ENCODE measurements at places on chromosomes 5 and 9.
A peak's percentile ranks its signal among the peaks of the same experiment; 100 is the strongest.

- DNase-seq, result peak; percentile 79
Measured at GRCh38 chr5:174239718-174240117, 194.2 kb downstream of the NSG2 start.

GRCh38 chr5:73674669-73675004, 48.6 kb downstream of the ARHGEF28 start:
- DNase-seq, result no peak

GRCh38 chr5:37045703-37046102, 169.1 kb downstream of the NIPBL start:
- DNase-seq, result no peak

DNA sequence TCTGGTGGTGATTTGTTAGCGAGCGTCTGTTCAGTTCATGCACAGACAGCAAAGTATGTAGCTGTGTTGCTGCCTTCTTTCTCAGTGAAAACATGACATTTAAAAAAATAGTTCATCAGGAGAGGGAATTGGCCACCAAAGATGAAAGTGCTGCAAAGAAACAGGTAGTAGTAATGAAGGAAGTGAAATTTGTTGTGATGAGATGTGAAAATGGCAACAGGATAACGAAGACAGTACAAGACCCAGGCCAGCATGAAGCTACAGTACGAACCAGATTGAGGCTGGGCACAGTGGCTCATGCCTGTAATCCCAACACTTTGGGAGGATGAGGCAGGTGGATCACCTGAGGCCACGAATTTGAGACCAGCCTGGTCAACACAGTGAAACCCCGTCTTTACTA, 136.0 kb downstream of the SMARCA2 start:
- no peak for DNase-seq

DNA sequence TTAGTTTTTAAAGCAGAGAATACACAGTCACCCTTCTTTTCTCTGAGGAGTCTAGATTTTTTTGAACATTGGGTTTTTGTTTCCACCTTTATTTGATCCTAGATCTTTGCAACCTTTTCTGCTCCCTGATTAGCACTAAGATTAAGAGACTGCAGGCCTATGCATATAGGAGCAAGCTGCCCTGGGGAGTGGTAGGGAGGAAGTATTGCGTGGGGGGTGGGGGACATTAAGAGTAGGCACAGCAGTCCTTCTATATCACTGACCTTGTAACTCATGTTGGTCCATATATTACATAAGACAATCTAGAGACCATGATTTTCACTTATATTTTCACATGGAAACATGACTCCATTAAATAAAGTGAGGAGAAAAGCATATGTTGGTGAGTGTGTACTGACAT, 149.1 kb downstream of the ADGRV1 start:
- no peak for DNase-seq

- DNase-seq, result no peak
Measured at GRCh38 chr5:10374046-10375022, 20.8 kb downstream of the MARCHF6 start.

DNA sequence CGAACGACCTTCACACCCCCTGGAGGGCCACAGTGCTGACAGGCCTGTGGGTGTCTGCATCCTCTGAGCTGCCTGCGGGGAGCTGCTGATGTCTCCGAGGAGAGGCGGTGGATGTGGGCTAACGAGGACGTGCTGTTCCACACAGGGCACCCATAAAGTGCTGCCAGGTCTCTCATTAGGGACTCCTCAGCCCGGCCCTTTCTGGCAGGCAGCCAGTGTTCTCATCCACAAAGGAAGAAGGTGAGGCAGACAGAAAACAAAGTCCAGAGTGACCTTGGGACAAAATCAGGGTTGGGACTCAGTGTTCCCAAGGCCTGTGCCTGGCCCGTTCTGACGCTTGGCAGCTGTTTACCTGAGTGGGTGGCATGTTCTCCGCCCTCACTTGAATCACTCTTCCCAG, 29.3 kb downstream of the CARTPT start:
- DNase-seq, result no peak

- DNase-seq, result no peak
Measured at GRCh38 chr9:118529210-118529609, 825.0 kb downstream of the TLR4 start.

DNA sequence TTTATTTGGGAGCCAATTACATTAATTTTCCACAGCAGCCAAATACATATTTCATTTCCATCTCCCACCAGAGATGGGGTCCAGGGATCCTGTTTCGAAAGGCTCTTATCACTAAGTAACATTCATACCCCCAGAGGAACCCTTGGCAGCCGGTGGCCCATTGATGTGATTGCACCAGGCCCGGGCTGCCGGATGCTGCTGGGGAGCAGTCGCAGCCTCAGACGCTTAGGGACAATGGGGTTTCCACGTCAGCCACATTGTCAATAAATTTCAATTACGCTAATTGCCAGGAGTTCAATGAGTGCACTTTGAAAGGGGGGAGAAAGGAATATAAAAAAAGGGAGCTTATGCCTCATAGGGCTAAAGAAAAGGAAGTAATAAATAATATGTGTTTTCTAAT, 478.8 kb upstream of the ADAMTS16 start:
- DNase-seq, result no peak

GRCh38 chr9:14251154-14252071, 62.5 kb downstream of the NFIB start:
- peak; percentile 91 for DNase-seq

DNA sequence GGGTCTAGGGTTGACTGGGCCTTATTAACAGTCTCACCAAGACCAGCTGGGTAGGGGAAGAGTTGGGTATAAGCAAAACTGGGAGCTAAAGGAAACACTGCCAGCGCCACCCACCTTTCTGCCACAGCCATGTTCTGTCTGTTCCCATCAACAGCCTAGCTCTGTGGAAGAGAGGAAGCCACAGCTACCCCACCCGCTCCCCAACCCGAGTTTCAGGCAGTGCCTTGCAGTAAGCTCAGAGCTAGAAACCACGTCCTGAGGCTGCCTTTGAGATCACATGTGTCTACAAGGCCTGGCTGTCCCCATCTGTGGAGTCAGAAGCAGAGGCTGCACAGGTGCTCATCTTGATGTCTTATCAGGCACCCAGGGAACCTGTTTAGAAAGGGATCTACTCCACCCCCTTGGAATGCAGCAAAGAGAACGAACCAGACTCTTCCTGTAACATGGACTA, 15.3 kb downstream of the HNRNPH1 start:
- no peak for DNase-seq

- DNase-seq, result no peak
Measured at GRCh38 chr9:81665322-81665871, 23.9 kb downstream of the TLE1 start.

- DNase-seq, result no peak
Measured at GRCh38 chr5:83015676-83016075, 61.5 kb downstream of the TMEM167A start.

DNA sequence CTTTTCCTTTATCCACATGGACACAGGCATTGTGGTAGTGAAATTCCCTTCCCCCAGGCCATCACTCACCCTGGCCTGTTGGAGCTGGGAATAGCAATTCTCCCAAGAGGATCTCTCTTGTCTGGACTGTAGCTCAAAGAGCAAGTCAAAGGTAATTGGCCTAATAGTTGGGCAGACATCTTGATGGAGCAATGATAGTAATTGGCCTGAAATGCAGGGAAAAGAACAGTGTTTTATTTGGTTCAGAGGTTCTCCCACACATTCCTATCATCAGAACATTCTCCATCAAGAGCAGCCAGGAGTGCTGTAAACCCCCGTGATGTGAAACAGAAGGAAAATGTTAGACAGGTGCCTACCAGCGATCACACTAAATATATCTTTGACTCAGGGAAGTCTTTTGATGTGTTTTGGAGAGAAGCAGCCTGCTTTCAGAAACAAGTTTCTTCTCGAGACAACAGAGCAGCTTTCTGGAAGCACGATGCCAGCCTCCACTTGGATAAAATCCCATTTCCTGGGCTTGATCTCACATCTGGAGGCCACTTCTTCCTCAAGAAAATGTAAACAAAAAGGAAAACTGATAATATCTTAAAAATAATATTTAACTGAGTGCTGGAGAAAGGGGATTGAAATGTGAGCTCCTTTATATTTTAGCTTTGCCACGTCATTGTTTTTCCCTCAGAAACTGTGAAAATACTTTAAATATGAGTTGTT, 198.1 kb upstream of the WWC1 start:
- no peak for DNase-seq

- DNase-seq, result no peak
Measured at GRCh38 chr5:92402956-92403702, 1020.0 kb upstream of the ARRDC3 start.

- no peak for DNase-seq
Measured at GRCh38 chr5:178298283-178298807, 65.7 kb upstream of the PHYKPL start.

DNA sequence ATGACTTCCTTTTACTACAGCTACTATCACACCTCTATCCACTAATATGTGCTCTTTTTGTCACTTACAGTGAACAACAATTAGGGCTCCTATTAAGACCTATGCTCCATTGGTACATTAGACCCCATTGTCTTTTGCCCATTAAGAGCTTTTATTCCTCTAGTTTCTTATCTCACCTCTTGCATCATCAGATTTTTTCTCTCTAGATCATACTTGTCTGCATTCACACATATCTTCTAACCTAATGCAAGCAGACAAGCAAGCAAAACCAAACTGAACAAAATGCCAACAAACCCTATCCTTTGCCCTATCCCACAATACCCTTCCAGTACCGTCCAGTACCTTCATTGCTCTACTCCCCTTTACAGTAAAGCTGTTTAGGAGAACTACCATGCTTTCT, 10.1 kb upstream of the RBM27 start:
- no peak for DNase-seq

DNA sequence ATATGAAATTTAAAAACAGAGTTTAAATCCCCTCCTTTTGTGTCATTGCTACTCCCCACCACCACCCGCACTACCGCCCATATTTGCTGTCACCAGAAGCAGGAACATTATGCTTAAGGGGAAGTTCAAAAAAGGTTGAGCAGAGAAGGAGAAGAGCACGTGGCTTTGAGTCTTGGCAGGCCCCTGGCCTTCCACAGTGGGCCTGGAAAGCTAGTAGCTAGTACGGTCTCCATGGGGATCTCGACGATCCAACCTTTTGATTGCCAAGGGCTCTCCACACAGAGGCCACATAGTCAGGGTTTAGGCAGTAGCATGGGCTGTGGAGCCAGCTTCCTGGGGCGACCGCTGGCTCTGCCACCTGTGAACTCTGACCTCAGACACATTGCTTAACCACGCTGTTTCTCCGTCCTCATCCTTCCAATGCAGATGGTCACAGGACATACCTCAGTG, 90.1 kb downstream of the GOLPH3 start:
- no peak for DNase-seq

DNA sequence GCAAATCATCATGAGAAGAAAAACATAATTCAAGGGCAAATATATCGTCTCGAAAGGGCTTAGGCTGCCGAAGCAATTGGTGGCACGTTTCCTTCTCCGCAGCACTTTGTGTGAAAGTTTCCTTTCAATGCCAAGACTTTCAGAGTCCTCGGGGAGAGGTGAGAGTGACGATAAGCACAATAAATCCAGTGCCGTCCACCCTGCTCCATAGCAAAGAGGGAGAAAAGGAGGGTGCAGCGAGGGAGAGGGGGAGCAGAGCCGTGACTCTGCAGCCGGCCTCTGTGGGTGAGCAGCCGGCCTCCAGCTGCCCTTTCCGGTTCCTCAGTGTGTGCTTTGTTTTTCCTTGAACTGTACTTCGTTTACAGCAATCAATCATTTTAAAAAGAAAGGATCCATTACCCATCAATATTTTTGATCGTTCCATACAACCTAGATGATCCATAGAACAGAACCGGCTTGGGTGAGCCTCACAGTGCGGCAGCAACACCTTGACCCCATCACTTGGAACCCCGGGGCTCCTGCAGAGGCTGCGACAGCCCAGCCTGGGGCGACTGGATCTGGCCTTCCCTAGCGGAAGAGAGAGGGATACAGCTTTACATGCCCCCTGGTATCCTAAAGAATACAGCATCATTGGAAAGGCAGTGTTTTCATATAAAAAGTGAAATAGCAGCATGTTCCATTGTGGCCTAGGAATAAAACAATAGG, 247.0 kb upstream of the IRX4 start:
- DNase-seq, result no peak

DNA sequence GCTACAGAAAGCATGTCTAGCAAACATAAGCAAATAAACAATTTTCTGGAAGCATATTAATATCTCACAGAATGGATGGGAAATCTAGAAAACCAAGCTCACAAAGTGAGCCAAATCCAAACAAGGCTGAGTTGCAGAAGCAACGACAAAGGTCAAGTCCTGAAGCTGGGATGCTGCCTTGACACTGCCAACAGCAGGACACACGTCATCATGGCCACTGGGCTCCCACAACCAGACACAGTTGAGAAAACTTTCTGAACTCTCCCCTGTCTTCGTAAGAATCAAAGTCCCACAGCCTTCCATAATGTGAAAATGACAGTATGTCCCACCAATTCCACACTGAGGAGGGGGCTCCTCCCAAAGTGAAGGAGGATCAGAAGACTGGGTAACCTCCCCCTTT, 37.6 kb downstream of the EPB41L4A start:
- DNase-seq, result no peak

DNA sequence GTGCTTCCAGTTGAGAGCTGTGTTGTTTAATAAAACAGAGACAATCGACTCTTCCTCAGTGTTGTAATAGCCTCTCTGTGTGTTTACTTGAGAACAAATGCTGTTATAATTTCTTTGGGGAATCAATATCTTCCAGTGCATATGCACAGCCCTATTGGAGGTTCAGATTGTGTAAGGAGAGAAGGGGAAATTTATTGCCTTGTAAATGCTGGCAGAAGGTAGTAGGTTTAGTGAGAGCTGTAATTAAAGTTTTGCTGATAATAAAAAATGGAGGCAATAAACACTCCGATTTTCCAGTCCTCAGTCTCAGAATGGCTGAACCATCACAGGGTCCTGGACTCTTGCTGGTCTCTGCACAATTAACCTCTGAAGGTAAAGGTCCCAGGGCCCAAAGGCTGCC, 128.3 kb downstream of the C5orf15 start:
- no peak for DNase-seq

DNA sequence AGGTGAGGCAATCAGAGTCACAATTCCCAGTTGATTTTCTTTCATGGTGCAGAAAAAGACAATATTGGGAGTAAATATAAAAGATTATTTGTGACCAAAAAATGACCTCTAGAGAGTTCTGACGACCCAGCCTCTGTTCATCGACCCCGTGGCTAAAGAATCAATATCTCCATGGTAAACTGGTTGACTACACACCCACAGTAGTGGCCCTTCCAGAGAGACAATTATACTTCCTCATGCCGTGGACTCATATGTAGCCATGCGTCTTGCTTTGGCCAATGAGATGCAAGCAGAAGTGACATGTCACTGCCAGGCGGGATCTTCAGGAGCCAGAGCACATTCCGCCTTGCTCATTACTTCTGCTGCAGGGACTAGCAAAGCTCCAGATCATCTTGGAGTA, 163.3 kb upstream of the RAD23B start:
- no peak for DNase-seq

DNA sequence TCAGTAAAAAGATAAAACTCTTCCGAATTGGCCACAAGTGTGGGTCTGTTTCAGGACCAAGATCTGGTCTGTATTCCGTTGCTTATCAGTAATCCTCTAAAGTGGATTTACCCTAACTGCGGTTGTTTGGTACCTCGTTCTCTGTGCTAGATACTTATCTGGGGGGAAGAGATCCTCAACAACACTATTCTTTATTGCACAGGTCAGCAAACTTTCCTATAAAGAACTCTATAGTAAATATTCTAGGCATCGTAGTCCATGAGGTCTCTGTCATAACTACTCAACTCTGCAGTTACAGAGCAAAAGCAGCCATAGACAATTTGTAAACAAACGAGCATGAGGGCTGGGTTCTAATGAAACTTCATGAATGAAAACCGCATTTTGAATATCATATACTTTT, 335.8 kb upstream of the KIF2A start:
- no peak for DNase-seq

GRCh38 chr5:851553-851952, 767 bp upstream of the ZDHHC11 start:
- DNase-seq, result no peak

GRCh38 chr5:141917760-141918159, 5.9 kb upstream of the DELE1 start:
- no peak for DNase-seq
